Sigmoid colon (tissue), 7 donors: ENCODE measurements at places on chromosomes 11 and 22.

GRCh38 chr22:47144076-47144765 is 381.8 kb downstream of the TBC1D22A start:
- H3K36me3 ChIP-seq, result no peaks in the 10 kb centered on the region
- H3K4me1 ChIP-seq, result no peaks in the 10 kb centered on the region
- H3K27ac ChIP-seq, result no peak overlapping the region
- no peak overlapping the region for H3K4me3 ChIP-seq

- H3K27ac ChIP-seq, result no peak overlapping the region
- no peaks in the 10 kb centered on the region for H3K27me3 ChIP-seq
- H3K4me1 ChIP-seq, result no peaks in the 10 kb centered on the region
- peaks cover 7% of the 10 kb centered on the region for H3K36me3 ChIP-seq
- H3K4me3 ChIP-seq, result no peak overlapping the region
Measured at GRCh38 chr11:959027-959426, 33.4 kb downstream of the AP2A2 start.

- peak overlapping the region; percentile 32 for H3K27ac ChIP-seq
- peaks cover 11% of the 10 kb centered on the region for H3K36me3 ChIP-seq
- DNase-seq, result peak; percentile 77
- H3K27me3 ChIP-seq, result no peaks in the 10 kb centered on the region
- peaks cover 47% of the 10 kb centered on the region for H3K4me1 ChIP-seq
Measured at GRCh38 chr11:128482512-128483191, 104.7 kb downstream of the ETS1 start.

- H3K27ac ChIP-seq, result peak overlapping the region; percentile 82
- DNase-seq, result peak; percentile 76
- no peaks in the 10 kb centered on the region for H3K27me3 ChIP-seq
- H3K4me1 ChIP-seq, result peaks cover 52% of the 10 kb centered on the region
- H3K36me3 ChIP-seq, result no peaks in the 10 kb centered on the region
- H3K4me3 ChIP-seq, result no peak overlapping the region
Measured at GRCh38 chr22:44363980-44364750, 51.4 kb upstream of the SHISAL1 start.

DNA sequence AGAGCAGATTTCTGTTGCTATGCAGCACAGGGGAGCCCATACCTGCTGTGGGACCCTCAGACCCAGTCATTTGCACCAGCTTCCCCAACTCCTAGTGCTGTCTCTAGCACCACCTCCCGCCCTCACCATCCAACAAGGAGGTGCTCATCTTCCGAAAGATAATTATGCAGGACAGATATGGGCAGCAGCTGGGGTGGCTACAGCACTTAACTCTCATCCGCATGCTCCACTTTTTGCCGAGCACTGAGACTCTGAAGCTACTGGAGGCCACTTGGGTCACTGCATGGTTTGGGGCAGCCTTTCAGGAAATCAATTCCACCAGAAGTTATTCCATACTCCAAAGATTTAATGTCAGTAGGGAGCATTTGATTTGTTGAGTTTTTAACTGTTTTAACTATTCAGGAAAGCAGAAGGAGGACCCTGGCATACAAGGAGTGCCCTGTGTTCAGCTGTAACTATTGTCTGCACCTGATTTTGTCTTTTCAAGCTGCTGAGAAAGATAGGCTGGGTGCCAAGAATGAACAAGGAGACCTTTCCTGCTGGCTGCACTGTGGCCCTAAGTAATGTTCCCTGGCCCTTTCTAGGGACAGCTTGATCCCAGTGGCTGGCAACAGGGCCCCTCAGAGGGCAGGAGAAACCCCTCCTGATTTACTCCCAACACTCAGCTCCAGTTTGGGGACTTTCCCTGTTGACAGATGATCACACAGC is 67.3 kb upstream of the CSNK2A3 start:
- H3K27me3 ChIP-seq, result no peaks in the 10 kb centered on the region
- H3K4me1 ChIP-seq, result no peaks in the 10 kb centered on the region
- DNase-seq, result no peak
- no peaks in the 10 kb centered on the region for H3K36me3 ChIP-seq
- H3K27ac ChIP-seq, result no peak overlapping the region
- no peak overlapping the region for H3K4me3 ChIP-seq

- no peaks in the 10 kb centered on the region for H3K4me1 ChIP-seq
- no peaks in the 10 kb centered on the region for H3K27me3 ChIP-seq
- H3K4me3 ChIP-seq, result no peak overlapping the region
- H3K27ac ChIP-seq, result no peak overlapping the region
- H3K36me3 ChIP-seq, result peaks cover 55% of the 10 kb centered on the region
- no peak for DNase-seq
Measured at GRCh38 chr11:66243782-66244535, 24.5 kb upstream of the RAB1B start.

DNA sequence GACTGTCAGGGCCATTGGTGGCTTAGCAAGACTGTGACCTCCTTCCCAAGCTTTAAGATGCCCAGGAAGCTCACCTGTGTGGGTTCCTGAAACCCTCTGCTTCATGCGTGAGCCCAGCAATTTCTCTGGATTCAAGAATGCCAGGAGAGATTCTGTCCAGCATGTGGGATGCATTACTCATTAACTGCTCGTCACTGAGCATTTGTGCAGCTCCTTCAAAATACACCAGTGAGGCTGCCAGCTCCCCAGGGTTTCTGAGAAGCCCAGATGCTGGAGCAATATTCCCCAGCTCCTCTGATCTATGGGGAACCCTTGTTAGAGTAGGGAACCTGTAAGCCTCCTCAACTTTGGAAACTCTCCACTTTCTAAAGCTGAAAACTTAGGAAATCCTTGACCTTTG is 126.5 kb downstream of the CHST1 start:
- no peaks in the 10 kb centered on the region for H3K27me3 ChIP-seq
- H3K36me3 ChIP-seq, result no peaks in the 10 kb centered on the region
- H3K27ac ChIP-seq, result no peak overlapping the region
